ENCODE measurements at places on chromosomes 3 and 15.

DNA sequence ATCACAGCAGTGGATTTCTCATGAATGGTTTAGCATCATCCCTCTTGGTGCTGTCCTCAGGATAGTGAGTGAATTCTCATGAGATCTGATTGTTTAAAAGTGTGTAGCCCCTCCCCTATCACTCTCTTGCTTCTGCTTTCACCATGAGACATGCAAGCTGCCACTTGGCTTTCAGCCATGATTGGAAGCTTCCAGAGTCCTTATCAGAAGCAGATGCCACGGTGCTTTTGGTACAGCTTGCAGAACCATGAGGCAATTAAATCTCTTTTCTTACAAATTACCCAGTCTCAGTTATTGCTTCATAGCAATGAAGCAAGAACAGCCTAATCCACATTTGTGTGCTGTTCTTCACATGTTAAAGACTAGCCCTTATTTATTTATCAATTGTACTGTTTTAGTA is 495.2 kb upstream of the EPHA6 start:
- DNase-seq: no peak

- no peak for DNase-seq
These were observed 15.5 kb downstream of the SRPRB start for GRCh38 chr3:133820889-133821675.

- no peak for DNase-seq
These were observed 427.8 kb downstream of the LPP start for GRCh38 chr3:188581792-188582191.

DNA sequence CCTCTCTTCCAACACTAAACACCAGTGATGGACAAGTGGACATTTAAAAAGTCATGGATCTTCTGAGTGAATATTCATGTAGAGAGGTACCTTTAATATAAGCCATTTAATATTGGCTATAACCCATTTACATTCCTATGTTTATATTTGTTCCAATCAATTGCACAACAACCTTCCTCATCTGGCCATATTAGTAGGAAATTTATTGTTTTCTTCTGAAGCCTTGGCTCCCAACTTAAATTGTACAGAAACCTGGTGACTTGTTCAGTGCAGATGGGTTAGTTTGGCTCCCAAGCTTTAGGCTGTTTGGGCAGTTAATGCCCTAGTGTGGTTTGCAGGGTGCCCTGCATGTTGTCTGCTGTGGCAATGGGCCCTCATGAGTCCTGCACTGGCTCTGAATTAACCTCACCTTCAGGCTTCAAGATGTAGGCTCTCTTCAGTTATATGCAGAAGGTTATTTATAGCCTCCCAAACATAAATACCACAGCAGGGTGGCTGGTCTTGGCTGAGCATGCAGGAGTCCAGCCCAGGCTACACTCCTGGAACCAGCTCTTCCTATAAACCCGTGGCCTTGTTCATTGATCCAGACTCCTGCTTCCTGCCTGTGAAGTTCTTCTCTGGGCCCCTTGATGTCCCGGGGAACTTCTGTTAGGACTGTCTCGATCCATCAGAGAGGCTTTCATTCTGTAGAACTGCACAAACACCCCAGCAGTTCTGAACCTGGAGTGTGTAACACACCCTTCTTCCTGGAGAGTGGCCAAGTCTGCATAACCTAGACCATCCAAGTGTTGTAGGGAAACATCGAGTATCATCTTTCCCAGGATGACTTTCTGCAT is 57.0 kb downstream of the DUT start:
- no peak for DNase-seq

DNA sequence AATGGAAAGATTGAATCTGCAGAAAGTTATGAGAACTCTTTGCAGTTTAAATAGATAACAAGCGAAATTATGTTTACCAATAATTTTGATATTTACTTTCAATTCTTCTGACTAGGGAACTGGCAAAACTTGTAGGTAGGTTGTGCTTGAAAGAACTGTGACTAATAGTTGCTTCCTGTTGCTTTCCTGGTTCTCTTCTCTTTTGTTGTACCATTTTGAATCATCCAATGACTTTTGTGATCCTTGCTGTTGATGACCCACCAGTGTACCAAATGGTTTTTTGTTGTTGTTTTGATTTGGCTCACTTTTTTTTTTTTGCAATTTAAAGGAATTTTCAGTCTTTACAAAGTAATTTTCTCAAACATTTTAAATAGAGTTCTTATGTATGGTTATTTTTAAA is 64.9 kb upstream of the DCBLD2 start:
- no peak for DNase-seq

- DNase-seq: no peak
These were observed 4.2 kb downstream of the SEMA3G start for GRCh38 chr3:52440671-52441070.

DNA sequence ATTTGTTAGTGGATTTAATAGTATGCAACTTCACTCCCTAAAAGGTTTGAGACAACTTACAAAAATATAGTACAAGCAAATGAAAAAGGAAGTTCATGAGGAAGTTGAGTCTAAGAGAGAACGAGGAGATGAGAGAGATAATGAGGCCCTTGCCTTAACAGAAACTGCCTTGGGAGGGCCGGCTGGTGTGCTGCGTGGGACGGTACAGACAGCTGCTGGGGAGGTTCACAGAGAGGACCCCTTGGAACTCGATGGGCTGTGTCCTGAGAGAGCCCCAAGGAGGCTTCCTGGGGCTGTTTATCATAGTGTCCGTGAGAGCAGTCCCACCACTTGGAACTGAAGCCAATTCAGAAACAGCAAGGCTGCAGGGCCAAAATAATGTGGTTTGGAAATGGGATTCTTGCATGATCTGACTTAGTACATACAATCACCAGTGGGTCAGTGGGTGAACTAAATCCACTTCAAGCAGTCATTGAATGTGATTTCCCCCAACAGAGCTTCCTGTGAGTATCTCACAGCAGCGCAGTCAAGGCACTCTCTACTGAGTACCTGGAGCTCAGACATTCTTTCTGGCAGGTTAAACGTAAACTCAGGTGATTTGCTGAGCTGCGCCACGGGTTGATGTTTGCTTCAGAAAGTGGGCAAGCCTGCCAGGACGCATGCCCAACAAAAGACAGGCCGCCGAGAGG is 90.8 kb downstream of the CRTC3 start:
- no peak for DNase-seq

DNA sequence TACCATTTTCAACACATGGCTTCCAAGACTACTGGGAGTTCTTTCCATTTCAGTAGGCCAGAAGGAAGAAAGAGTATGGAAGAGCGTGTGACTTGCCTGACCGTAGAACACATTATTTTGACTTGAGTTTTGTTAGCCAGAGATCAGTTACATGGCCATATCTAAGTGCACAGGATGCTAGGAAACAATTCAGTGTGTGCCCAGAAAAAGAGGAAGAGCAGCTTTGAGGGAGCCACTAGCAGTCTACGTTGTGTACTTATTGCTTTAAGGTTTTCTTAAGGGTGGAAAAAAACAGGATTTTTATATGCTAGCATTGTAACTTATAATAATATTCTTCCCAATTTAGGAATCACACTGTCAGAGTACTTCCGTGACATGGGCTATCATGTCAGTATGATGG is 44.1 kb upstream of the GRAMD1C start:
- DNase-seq: no peak

DNA sequence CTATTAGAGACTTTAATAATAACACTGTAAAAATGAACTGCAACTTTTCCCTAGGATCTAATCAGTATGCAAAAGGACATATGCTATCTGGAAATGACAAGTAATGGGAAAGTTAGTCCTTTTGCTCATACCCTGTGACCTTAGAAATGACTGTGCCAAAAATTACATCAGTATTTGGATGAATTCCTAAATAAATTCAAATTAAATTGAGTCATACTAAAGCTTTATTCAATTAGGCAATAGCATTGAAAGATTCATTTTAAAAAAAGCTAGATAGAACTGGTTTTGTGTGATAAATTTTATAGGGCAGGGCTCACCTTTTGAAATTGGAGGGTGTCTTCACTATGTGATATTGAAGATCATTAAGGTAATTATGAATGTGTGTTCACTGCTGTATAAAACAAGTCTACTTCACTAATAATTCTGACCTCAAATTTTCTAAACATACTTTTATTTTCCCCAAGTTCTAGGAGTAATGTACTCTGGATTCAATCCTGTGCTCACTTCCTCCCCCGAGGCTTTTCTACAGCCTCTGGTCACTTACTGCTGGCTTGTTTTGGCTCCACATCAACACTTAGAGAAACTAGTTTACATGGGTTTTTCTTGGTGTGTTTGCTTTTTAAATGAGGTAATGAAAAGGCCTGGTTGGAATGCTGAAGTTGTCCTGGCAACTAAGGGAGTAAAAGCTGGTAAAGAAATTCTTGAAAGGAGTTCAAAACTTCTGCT is 44.4 kb upstream of the SPTSSB start:
- peak; percentile 63 for DNase-seq

- no peak for DNase-seq
These were observed 288.8 kb downstream of the CNTN6 start for GRCh38 chr3:1381647-1382036.

GRCh38 chr15:74868059-74868458 is 5.1 kb downstream of the SCAMP2 start:
- DNase-seq: no peak
